SHP77 treated with DMSO at 0.1 percent for 48 hours (cell line): ENCODE measurements at places on chromosomes 7 and 10.

DNA sequence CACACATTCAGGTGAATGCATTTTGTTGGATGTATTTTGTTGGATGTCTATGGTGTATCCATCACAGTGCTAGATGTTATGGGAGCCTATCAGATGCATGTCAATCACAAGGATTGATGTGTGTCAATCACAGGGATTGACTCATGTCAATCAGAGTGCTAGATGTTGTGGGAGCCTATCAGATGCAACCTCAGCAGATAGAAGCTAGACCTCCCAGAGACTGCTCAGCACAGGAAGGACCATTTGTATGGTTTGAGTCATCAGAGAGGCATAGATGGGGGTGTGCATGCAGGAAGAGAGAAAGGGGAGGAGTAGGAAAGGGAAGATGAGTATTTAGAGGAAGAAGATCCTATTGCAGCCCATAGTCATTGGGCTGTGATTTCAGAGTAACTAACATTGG lies 48.3 kb upstream of the PITRM1 start:
- DNase-seq, result no peak

DNA sequence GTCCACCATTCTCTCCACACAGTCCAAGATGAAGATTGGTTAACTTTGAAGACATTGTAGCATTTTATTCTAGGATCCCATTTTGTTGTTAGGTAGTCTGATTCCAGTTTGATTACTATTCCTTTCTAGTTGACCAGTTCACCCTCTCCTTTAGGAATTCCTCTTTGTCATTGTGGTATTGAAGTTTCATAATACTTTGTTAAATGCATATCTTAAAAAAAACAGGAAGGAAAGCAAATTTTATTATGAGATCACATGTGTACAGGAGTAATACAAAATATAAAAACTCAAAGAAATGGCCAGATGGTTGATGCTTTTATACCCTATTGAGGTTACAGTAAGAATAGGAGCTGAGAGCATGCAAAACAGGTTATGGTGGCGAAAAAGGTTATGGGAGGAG lies 15.5 kb upstream of the SEMA3C start:
- no peak for DNase-seq

- DNase-seq, result no peak
These were observed 16.3 kb downstream of the VSTM4 start for GRCh38 chr10:49099046-49099445.

GRCh38 chr10:22319547-22319979 lies 1.3 kb upstream of the BMI1 start:
- no peak for DNase-seq

DNA sequence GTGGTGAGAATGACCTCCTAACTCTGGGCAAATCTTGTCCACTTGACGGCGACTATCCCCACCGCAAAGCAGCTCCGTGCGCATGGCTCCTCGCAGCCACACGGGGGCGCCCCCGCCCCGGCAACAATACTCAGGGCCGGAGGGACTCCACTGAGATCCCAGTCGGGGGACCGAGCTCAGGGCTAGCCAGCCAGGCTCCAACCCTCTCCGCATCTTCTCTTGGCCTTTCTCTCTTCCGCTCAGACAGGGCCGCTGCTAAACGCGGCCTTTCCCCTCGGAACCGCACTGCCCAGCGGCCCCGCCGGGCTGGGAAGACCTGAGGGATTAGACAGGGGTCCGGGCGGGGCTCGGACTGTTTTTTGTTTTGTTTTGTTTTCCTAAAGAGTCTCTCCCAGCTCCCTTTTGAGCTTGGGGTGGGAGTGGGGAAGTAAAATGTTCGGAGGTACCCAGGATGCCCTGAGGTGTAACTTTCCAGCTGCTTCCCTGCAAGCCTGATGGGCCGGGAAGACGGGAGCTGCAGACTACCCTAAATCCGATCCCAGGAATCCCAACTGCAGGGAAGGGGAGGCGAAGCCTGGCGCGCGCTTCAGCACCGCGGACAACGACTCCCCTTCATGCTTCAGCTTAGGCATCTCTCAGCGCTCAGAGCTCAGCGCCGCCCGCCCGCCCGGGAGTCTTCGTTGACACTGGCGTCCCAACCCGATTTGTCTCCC lies 2.7 kb downstream of the KCNIP2 start:
- DNase-seq, result peak; percentile 37

GRCh38 chr10:13184276-13184675 lies 22.9 kb downstream of the MCM10 start:
- DNase-seq, result no peak

DNA sequence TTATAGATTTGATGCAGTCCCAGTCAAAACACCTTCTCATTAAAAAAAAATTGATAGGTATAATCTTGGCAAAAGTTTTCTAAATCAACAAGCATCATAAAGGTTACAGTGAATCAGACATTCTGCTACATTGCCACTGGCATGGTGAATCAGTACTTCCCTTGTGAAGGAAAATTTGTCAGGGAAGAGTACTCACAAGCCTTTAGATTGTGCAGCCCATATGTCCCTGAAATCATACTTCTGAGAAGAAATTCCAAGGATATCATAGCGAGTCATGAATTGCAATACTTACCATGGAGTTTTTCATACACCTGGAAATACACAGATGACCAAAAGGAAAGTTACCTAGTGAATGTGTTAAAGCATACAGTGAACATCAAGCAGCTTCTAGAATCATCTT lies 17.2 kb downstream of the VSTM2A start:
- DNase-seq, result no peak

DNA sequence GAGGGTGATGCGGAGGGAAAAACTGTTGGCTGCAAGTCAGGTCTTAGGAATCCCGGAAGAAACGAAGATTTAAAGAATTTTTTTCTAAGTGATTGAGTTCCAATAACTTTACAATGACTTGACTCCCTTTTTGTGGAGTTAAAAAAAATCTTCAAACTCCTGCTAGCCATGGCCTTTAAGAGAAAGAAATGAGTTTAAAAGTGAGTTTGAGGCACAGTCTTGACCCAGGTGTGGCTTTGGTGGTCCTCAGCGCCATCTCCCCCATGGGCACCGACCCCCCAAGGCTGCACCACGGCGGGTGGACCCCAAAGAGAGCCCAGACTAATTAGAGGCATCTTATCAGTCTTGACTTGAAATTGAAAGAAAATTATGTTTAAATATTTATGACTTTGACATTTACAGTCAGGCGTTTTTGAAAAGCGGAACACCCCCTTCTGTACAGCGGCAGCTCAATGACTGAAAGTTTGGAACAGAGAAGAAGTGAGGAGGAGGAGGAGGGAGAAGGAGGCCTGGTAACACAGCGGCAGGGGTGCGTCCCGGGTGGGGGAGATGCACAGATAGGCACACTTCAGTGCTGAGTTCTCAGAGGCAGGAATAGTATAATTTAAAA lies 349.6 kb downstream of the DNAJB6 start:
- DNase-seq, result no peak

GRCh38 chr10:128575761-128576160 lies 449.5 kb upstream of the MKI67 start:
- DNase-seq, result no peak

- DNase-seq, result no peak
These were observed 152.9 kb downstream of the CCDC3 start for GRCh38 chr10:12848439-12849173.

- no peak for DNase-seq
These were observed 1238.9 kb downstream of the XPNPEP1 start for GRCh38 chr10:108684431-108684830.

GRCh38 chr10:126496771-126497545 lies 108.7 kb upstream of the ADAM12 start:
- DNase-seq, result no peak

GRCh38 chr7:138698281-138698680 lies 2.9 kb downstream of the SVOPL start:
- DNase-seq, result no peak

- DNase-seq, result no peak
These were observed 38.2 kb downstream of the SEMA3E start for GRCh38 chr7:83610649-83611304.

DNA sequence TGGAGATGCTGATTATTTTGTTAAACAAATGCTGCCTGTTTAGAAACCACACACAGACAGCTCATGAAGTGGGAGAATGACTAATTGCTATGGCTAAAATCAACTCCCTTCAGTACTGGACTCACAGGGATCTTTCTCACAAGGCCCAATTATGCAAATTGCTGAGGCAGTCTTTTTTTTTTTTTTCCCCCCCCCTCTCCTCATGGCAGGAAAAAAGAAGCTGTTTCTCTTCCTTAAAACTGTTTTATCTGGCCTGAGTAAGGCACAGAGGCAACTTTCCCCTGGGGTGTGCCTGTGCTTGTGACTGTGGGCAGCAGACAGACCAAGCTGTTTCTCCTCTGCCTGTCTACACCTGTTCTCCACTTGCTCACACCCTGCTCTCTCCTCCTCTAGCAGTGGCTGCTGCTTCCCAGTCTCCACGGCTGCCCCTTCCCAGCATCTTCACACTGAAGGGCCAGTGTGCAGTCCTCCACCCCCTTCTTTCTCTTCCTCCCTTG lies 65.4 kb upstream of the STEAP1B start:
- DNase-seq, result no peak

GRCh38 chr7:94512735-94513564 lies 3.3 kb downstream of the CASD1 start:
- no peak for DNase-seq

- no peak for DNase-seq
These were observed 24.1 kb upstream of the DNMBP start for GRCh38 chr10:100033766-100034418.

GRCh38 chr7:133562621-133563020 lies 309.7 kb downstream of the EXOC4 start:
- DNase-seq, result no peak

DNA sequence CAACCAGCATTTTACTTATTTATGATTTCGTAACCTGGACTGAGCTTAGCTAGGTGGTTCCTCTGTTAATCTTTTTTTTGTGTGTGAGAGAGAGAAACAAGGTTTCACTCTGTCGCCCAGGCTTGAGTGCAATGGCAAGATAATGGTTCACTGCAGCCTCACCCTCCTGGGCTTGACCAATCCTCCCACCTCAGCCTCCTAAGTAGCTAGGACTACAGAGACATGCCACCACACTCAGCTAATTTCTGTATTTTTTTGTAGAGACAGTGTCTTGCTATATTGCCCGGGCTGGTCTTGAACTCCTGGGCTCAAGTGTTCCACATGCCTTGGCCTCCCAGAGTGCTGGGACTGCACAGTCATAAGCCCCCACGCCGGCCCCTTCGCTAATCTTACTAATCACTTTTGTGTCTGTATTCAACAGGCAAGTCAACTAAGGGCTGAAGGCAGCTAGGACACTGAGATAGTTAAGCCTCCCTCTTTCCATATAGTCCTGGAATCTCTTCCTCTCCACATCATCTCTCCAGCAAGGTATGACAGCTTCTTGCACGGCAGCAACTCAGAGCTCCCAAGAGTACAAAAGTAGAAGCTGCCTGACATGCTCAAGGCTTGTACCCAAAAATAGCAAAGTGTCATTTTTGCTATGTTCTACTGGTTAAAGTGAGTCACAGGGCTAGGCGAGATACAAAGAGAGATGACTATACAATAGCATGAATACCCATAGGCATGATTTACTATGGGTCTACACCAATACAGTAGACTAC lies 11.3 kb downstream of the KMT2C start:
- no peak for DNase-seq

DNA sequence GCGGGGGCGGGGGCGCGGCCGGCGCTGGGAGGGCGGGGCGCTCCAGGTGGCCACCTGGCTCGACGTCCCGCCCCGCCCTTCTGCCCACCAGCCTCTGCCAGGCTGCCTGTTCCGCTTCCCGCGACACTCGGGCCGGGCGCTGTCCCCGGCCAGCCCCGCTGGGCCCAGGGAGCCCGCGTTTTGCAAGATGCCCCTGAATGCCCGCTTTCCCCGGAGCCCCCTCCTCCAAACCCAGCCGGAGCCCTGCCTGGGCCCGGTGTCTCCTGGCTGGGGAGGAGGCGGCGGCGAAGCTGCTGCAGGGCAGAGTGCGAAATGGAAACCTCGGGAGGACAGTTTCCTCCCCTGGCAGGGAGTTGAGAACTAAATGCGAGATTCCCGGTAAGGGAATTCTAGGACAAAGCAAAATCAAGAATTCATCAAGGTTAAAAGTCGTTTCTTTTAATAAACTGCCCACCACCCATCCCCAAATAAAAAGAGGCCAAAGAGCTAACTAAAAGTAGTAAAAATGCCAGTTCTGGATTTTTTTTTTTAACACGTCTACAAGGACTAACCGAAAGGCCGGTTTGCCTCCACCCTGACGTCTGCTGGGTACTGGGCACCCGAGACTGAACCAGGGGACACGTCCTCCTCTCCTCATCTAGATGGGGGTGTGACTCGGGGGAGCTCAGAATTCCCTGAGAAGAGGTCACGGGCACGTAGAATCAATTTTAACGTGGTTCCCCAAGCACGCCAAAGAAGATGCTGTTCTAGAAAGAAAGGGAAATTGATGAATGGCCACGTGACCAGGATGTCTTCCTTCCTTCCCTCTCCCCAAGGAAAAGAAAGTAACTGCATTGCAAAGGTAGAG lies 200.4 kb upstream of the NFE2L3 start:
- peak; percentile 91 for DNase-seq

DNA sequence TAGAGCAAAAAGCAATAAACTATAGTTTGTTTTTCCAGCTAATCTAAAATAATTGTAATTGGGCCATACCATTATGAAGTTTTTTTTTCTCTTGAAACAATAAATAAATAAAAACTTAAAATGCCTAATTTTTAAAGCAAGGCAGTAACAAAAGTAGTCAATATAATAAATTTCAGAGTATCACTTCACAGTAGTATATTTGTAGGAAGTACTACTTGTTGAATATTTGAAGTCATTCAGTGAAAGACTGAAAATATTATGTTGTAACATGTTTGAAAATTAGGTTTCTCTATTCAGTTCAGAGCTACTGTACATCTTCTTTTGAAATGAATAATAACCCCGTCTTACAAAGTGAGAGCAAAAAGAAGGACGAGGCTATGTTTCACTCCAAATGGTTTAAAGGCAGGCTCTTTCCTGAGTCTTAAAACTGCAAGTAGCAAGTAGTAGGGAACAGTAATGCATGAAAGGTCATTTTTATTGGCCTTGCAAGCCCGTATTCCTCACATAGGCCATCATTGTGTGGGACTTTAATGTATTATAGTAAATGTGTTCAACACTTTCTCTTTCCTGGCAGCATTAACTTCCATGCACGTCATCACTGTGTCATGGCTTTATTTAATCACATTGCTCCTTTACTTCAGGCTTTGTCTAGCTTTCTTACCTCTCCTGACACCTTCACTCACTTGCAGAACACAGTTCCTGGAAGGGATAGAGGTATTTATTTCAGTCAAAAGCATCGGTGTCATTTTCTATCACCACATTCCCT lies 141.4 kb downstream of the VTI1A start:
- DNase-seq, result no peak
